Stimulated activated CD8-positive, alpha-beta memory T cell treated with anti-CD3 and anti-CD28 coated beads, Interleukin-4, amount 100 ng/mL, for 1 hour (primary cell): ENCODE measurements at places on chromosomes 1 and 21.

GRCh38 chr1:157404614-157405013 is 147.7 kb downstream of the FCRL5 start:
- no peak for DNase-seq

- DNase-seq, result no peak
These were observed 96.3 kb upstream of the SLC25A33 start for GRCh38 chr1:9442986-9443385.

- DNase-seq, result no peak
These were observed 61.2 kb downstream of the AK4 start for GRCh38 chr1:65209005-65209885.

DNA sequence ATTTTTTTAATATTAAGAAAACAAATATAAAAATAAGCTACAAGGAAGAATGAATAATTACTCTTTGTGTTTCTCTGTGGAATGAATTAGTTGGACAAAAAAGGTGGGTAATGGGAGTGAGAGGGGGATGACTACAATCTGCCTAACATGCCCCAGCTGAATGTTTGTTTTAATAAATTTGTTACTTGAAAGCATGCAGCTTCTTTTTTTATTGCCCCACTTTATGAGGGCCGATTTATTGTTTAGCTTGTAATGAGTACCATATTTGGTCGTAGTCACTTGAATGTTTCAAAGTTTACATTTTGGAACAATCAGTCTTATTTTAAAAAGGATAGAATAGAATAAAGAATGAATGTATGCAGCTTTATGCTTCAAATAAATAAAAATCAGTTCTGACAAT is 197.4 kb downstream of the LBR start:
- DNase-seq, result no peak

DNA sequence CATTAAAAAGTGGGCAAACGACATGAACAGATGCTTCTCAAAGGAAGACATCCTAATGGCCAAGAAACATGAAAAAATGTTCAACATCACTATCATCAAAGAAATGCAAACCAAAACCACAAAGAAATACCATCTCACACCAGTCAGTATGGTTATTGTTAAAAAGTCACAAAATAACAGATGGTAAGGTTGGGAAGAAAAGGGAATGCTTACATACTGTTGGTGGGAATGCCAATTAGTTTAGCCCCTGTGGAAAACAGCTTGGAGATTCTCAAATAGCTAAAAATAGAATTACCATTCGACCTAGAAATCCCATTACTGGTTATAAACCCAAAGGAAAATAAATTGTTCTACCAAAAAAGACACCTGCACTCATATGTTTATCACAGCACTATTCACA is 369.4 kb downstream of the KCNH1 start:
- DNase-seq, result no peak

DNA sequence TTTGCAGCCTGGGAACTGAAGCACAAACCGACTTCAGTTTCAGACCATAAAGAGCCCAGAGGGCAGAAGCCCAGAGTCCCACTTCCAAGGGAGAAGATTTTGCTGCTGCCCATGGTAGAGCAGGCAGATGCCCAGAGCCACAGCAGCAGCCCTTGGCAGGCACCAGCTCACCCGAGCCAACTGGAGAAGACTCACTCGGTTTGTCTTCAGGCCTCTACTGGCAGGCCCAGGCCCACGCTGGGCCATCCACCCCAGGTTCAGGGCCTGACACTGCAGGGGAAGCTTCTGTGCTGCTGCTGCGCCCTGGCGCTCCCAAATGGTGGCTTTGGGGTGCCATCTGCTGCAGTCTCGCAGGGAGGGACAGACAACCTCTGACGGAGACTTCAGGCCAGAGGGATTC is 33.3 kb downstream of the SLC66A1 start:
- DNase-seq, result no peak

- no peak for DNase-seq
These were observed 372.3 kb downstream of the USP25 start for GRCh38 chr21:16102113-16102512.

GRCh38 chr1:172941945-172942344 is 108.8 kb downstream of the TNFSF18 start:
- no peak for DNase-seq

DNA sequence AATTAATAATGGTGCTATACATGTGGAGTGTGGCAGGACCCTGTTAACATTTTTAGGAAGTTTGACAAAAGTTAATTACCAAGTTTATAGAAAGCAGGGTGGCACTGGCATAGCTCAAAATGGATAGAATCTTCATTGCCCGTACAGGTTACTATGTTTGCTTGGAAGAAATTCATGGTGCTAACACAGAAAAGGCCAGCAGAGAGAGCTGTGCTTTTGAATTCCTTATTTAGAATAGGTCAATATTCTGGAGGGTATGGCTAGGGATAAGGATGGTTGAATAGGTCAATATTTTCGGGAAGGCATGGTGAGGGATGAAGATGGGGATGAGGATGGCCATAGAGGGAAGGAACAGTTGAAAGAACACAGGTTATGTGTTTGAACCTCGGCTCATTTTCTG is 345.1 kb downstream of the LMO4 start:
- no peak for DNase-seq

GRCh38 chr1:151860504-151861187 is 7.1 kb upstream of the THEM5 start:
- DNase-seq, result no peak

GRCh38 chr1:181028196-181028595 is 5.5 kb upstream of the STX6 start:
- DNase-seq, result no peak
